ENCODE measurements at places on chromosomes 5 and 9. TPM values are rescaled to one million over a fixed set of nuclear protein-coding genes. Genes with fewer than 3 reads are reported as not detected.

DNA sequence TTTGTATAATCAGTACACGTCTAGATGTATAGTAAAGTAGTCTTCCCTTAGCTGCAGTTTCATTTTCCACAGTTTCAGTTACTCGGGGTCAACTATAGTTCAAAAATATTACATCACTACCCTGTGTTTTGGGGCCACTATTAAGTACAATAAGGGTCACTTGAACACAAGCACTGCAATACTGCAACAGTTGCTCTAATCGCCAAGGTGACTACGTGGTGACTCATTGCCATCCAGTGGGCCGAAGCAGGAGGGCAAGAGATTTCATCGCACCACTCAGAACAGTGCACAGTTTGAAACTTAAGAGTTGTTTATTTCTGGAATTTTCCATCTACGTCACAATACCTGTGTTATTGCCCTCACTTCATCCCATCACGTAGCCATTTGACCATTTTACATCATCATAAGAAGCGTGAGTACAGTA, at the start of gene ARL14EPL:
Gene ARL14EPL, plus strand, starts transcription at position 379 of the 424 bp plus-strand sequence. CDS start 18,994 bp downstream, outside the sequence.
- DNase-seq: peak; percentile 13
- H3K36me3 ChIP-seq: no peaks in the 10 kb centered on the region
- no peak within 1 kb of the TSS for H3K4me3 ChIP-seq
- H3K4me1 ChIP-seq: no peaks in the 10 kb centered on the region
- no peaks in the 10 kb centered on the region for H3K27me3 ChIP-seq

- H3K27ac ChIP-seq: no peak overlapping the region
- no peak overlapping the region for H3K4me3 ChIP-seq
- no peak for DNase-seq
- no peaks in the 10 kb centered on the region for H3K36me3 ChIP-seq
- H3K4me1 ChIP-seq: no peaks in the 10 kb centered on the region
- H3K27me3 ChIP-seq: no peaks in the 10 kb centered on the region
Observed at GRCh38 chr5:147892696-147893296, 13.5 kb downstream of the C5orf46 start.

Gene SLC2A8
- total RNA-seq: 7.7 TPM

GRCh38 chr5:161342886-161343285, 203.6 kb downstream of the GABRB2 start:
- H3K27ac ChIP-seq: no peak overlapping the region
- no peaks in the 10 kb centered on the region for H3K36me3 ChIP-seq
- no peak overlapping the region for H3K4me3 ChIP-seq

DNA sequence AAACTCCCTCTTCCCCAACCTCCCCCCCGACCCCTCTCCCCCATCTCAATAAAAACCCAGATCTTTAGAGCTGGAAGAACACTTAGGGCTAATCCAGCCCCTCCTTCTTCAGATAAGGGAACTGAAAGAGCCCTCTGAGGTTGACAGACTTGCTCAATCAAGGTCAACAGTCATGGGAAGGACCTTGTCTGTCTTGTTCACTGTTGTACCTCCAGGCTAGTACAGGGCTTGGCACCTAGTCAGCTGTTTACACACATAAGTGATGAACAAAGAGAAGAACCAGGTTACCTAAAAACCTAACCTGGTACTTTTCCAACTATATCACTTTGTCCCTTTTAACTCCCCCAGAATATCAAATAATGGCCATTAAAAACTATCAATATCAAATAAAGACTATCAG, 2.4 kb downstream of the TTC39B start:
- peaks cover 47% of the 10 kb centered on the region for H3K4me1 ChIP-seq
- DNase-seq: no peak
- no peaks in the 10 kb centered on the region for H3K36me3 ChIP-seq
- no peak overlapping the region for H3K27ac ChIP-seq
- H3K27me3 ChIP-seq: no peaks in the 10 kb centered on the region

GRCh38 chr9:130824643-130825350, 10.3 kb upstream of the ABL1 start:
- peaks cover 10% of the 10 kb centered on the region for H3K4me1 ChIP-seq
- H3K36me3 ChIP-seq: no peaks in the 10 kb centered on the region
- H3K27me3 ChIP-seq: no peaks in the 10 kb centered on the region
- no peak overlapping the region for H3K4me3 ChIP-seq
- H3K27ac ChIP-seq: peak overlapping the region; percentile 66

Gene TMOD1
- total RNA-seq: 1.2 TPM

- no peak for DNase-seq
- H3K4me3 ChIP-seq: no peak overlapping the region
- H3K36me3 ChIP-seq: no peaks in the 10 kb centered on the region
- H3K27me3 ChIP-seq: no peaks in the 10 kb centered on the region
- H3K4me1 ChIP-seq: no peaks in the 10 kb centered on the region
Observed at GRCh38 chr9:98288881-98289280, 33.4 kb upstream of the TBC1D2 start.

GRCh38 chr9:123027517-123027916, 6.0 kb upstream of the GPR21 start:
- no peak overlapping the region for H3K4me3 ChIP-seq
- no peaks in the 10 kb centered on the region for H3K4me1 ChIP-seq
- no peak overlapping the region for H3K27ac ChIP-seq
- H3K36me3 ChIP-seq: no peaks in the 10 kb centered on the region

Gene SLC23A1
- total RNA-seq: not detected

Gene CER1
- not detected for total RNA-seq

- H3K36me3 ChIP-seq: no peaks in the 10 kb centered on the region
- H3K27ac ChIP-seq: no peak overlapping the region
- DNase-seq: no peak
Observed at GRCh38 chr5:90017239-90017638, 392.3 kb downstream of the CETN3 start.

DNA sequence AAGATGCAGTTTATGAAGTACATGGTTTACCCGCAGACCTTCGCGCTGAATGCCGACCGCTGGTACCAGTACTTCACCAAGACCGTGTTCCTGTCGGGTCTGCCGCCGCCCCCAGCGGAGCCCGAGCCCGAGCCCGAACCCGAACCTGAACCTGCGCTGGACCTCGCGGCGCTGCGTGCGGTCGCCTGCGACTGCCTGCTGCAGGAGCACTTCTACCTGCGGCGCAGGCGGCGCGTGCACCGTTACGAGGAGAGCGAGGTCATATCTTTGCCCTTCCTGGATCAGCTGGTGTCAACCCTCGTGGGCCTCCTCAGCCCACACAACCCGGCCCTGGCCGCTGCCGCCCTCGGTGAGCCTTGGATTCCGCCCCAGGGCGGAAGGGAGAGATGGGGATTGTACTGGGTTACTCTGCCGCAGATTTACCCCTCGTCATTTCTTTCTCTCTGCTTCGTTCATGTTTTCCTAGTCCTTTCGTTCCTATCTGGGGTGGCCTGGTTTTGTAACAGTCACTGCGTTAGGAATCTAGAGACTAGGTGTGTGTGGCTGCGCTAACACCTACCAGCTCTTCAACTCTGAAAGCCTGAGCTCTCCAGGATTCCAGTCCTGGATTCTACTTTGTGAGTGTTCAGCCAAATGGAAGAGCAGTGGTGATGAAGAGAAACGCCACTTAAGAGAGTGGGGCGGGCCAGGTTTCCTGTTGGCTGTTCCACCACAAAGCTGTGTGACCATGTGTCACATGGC, 638 bp downstream of the MRPS30 start:
- H3K36me3 ChIP-seq: peaks cover 12% of the 10 kb centered on the region
- no peaks in the 10 kb centered on the region for H3K27me3 ChIP-seq
- peak; percentile 29 for DNase-seq

DNA sequence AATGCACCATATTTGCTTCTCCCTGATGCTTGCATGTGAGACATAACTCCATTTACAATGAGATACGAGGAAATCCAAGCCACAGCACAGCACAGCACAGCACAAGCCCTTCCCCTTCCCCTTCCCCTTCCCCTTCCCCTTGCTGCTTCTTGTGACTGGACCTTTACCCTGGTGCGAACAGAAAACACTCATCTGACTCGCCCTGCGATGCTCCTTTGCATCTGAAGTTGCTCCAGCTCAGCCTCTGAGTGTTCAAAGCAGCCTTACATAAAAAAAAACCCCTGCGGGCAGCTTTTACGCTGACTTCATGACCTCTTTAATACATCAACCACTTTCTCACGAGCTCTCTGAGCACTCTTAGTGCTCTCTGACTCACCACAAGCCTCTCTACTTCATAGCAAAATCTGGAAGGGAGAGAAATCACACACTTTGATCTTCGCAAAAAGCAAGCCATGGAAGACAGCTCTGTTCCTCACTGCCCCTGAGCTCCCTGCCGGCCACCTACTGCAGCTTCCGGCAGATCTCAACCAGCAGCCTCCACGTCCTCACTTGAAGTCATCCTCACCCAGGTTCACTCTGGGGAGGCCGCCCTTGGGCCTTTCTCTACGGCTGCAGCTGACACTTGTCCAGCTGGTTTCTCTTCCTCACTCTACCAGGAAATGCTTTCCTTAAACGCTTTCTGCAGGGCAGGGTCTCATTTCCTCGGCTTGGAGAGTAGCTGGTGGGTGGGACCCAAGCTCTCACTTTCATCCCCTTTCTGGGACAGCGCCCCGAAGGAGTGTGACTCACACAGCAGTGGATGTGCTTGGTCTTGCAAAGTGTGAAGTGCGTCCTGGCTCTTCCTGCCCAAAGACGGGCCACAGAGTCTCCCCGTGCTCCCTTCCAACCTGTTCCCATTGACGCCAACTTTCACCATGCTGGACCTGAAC, 5.3 kb downstream of the SLC34A1 start:
- H3K4me1 ChIP-seq: peaks cover 46% of the 10 kb centered on the region
- H3K4me3 ChIP-seq: peak overlapping the region; percentile 18
- peak overlapping the region; percentile 49 for H3K27ac ChIP-seq
- H3K27me3 ChIP-seq: no peaks in the 10 kb centered on the region
- no peaks in the 10 kb centered on the region for H3K36me3 ChIP-seq

DNA sequence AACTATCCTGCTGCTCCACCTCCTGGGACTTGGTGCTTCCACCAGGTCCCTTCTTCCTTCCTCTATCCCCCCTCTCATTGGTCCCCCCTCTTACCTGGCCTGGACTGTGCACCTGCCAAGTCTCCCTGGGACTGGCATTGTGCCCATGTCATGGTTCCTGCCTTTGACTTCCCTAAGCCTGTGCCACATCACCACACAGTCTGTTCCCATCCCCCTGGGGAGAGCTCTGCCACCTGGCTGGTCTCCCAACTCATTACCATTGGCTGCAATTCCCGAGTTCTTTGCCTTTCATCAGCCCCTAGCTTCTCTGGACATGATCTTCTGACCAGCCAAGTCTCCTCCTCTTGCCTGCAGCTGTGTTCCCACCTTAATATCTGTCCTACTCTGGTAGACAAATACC, 180.3 kb downstream of the SREK1 start:
- H3K4me3 ChIP-seq: no peak overlapping the region
- no peak overlapping the region for H3K27ac ChIP-seq
- no peaks in the 10 kb centered on the region for H3K36me3 ChIP-seq
- DNase-seq: no peak
- H3K27me3 ChIP-seq: no peaks in the 10 kb centered on the region

DNA sequence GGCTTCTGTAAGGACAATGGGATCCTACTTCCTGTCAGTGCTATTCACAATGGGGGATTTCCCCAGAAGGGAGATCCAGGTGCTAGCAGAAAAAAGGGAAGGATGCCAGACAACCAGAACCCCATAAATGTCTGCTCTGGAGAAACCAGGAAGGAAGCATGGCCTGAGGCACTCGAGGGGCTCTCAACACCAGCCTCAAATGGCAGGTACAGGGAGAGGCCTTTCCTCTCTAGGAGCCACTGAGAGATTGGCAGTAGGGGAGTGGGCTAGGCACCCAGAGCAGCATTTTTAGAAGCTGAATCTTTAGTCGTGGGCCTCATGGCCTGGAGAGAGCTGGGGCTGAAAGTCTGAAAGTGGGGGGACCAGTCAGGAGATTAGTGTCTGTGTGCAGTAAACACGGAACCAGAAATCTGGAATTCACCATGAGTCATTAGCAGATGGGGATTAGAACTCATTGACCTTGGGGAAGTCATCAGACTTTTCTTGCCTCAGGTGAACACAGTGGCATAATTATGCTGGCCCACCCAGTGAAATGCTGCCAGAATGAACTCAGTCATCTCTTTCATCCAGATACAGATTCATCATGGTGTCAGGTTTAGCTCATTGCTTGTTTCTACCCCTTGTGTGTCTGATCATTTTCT, 28.3 kb downstream of the ARHGEF28 start:
- H3K4me3 ChIP-seq: no peak overlapping the region
- no peaks in the 10 kb centered on the region for H3K4me1 ChIP-seq
- H3K27ac ChIP-seq: no peak overlapping the region
- DNase-seq: no peak
- no peaks in the 10 kb centered on the region for H3K27me3 ChIP-seq

- H3K27ac ChIP-seq: no peak overlapping the region
- no peak for DNase-seq
- H3K27me3 ChIP-seq: no peaks in the 10 kb centered on the region
- H3K4me3 ChIP-seq: no peak overlapping the region
- H3K36me3 ChIP-seq: no peaks in the 10 kb centered on the region
Observed at GRCh38 chr9:110213413-110214044, 5.6 kb upstream of the C9orf152 start.

DNA sequence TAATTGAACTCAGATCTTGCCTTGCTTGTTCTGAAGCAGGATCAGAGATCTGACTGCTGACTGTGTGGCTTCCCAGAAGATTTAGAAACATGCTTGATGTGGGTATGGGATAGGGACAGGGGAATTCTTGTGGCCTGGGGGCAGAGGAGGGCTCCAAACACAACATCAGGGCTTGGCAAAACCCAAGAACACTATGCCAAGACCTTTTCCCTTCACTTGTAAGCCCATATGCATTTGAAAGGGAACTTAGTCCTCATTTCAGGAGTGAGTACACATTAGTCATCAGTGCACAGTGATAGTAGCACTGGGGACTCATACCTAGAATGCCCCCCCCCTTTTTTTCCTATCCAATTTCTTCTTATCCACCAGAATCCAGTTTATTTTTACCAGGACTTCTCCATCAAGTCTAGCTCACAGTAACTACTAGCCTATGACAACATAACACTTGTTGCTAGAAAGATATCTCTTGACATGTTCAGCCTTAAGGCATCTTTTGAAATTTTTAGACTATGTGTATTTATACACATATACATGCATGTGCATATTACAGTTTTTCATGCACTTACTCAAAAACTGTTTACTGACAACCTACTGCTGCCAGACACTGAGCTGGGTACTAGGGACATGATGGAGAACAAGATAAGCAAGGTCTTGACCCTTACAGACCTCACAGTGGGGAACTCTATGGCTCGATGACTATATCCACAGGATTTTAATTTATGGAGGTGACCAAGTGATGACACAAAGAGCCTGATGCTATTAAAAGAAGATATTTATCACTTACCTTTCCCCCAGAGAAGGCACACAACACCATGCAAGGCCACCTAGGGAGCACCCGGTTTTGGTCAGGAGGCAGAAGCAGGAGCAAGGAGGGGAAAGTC, 158.3 kb upstream of the MAP3K1 start:
- H3K4me1 ChIP-seq: no peaks in the 10 kb centered on the region
- H3K36me3 ChIP-seq: no peaks in the 10 kb centered on the region
- no peak overlapping the region for H3K27ac ChIP-seq
- DNase-seq: no peak

Gene CLK4
- total RNA-seq: 27.4 TPM

- no peaks in the 10 kb centered on the region for H3K27me3 ChIP-seq
- no peak for DNase-seq
- no peaks in the 10 kb centered on the region for H3K36me3 ChIP-seq
Observed at GRCh38 chr9:81598123-81598497, 91.2 kb downstream of the TLE1 start.
